GM12892 (cell line): ENCODE measurements at places on chromosomes 16 and 17.

- no peak for DNase-seq
Observed at GRCh38 chr16:76879420-76879819, 311.6 kb upstream of the MON1B start.

DNA sequence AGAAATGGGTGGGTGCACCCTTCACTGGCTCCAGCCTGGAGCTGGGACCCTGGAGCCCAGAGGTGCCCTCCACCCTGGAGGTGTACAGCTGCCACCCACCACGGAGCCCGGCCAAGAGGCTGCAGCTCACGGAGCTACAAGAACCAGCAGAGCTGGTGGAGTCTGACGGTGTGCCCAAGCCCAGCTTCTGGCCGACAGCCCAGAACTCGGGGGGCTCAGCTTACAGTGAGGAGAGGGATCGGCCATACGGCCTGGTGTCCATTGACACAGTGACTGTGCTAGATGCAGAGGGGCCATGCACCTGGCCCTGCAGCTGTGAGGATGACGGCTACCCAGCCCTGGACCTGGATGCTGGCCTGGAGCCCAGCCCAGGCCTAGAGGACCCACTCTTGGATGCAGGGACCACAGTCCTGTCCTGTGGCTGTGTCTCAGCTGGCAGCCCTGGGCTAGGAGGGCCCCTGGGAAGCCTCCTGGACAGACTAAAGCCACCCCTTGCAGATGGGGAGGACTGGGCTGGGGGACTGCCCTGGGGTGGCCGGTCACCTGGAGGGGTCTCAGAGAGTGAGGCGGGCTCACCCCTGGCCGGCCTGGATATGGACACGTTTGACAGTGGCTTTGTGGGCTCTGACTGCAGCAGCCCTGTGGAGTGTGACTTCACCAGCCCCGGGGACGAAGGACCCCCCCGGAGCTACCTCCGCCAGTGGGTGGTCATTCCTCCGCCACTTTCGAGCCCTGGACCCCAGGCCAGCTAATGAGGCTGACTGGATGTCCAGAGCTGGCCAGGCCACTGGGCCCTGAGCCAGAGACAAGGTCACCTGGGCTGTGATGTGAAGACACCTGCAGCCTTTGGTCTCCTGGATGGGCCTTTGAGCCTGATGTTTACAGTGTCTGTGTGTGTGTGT is 46.8 kb downstream of the IL21R start:
- DNase-seq, result no peak

DNA sequence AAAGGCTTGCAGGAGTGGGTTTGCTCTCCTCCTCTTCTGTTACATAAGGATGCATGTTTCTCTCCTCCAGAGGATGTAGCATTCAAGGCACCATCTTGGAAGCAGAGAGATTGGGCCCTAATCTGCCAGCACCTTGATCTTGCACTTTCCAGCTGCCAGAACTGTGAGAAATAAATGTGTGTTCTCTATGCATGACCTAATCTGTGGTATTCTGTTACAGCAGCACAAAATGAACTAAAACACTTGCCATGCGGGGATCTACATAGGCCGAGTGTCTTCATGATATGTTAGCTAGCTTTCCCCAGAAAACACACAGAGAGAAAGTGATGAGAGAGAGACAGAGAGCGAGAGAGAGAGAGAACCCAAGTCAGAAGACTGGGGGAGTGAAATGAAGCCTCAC is 273.5 kb downstream of the UTP18 start:
- no peak for DNase-seq

- no peak for DNase-seq
Observed at GRCh38 chr17:48997827-48998586, 822 bp downstream of the IGF2BP1 start.

DNA sequence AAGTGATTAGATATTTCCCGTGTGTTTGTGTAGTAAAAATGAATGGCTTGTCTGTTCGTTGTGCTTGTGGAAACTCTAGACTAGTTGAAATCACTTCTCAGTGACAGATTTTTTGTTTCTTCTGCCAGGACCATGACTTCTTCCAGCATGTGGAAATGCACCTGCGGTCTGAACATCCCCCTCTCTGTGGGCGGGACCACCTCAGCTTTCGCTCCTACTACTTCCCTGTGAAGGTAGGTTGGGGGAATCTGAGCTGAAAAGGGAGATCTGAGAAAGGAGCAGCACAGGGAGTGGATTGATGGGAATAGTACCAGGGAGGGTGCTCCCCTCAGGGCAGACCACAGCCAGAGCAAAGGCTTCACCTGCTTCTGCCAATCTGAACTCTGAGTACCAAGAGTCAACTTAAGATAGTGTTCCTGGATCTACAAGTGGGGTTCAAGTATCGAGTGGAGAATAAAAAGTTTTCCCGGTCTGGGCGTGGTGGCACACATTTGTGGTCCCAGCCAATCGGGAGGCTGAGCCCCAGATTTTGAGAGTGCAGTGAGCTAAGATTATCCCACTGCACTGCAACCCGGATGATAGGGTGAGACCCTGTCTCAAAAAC is 47.5 kb downstream of the SF3B3 start:
- no peak for DNase-seq

DNA sequence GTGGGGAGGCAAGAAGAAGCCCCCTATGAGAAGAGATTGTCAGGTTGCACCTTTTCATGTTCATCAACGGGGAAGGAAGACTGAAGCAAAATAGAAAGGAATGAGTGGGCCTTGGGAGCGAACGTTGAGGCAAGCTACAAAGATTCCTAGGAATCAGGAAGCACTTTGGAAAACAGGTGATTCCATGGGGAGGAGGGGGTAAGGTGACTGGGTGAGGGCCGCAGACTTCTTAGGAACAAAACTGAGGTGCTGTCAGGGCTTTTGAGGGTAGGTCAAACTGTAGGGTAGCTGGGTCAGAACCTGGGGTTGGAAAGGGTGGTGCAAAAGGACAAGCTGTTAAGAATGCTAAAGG is 528 bp downstream of the ITFG1 start:
- DNase-seq, result no peak

DNA sequence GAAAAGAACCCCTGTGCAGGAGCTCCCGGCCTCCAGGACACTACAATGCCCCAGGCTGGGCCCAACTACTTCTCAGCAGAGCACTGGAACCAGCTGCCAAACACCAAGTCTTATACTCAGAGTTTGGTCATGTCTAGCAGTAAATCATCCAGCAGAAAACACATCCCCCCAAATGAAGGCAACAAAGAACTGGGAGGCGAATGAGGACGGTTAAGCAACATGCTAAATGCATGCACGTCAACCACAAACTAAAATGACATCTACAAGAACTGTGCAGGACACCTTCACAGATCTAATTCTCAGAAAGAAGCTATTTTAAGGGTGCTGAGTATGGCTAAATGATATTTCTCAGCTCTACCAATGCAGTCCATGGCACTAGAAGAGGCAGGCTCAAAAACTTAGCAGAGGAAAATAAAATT is 7.6 kb upstream of the IRX5 start:
- DNase-seq, result no peak

GRCh38 chr16:57667526-57668262 is 412 bp upstream of the ADGRG3 start:
- no peak for DNase-seq

DNA sequence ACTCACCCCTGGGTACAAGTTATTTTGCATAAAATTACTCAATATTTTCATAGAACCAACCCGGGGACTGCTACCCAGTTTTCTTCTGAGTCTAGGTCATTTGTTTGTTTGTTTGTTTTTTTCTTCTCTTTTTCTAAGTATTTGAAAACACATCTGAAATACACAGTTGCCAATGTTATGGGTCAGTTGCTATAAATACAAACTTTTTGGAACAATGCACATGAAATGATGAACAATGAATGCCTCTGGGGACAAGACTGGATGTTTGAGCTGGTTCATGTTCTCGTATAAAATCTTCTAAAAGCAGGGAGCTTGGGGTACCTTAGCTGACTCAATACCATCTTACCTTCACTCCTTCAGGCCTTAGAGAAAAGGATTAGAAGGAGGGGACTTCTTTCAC is 30.5 kb downstream of the TMEM238L start:
- DNase-seq, result no peak

DNA sequence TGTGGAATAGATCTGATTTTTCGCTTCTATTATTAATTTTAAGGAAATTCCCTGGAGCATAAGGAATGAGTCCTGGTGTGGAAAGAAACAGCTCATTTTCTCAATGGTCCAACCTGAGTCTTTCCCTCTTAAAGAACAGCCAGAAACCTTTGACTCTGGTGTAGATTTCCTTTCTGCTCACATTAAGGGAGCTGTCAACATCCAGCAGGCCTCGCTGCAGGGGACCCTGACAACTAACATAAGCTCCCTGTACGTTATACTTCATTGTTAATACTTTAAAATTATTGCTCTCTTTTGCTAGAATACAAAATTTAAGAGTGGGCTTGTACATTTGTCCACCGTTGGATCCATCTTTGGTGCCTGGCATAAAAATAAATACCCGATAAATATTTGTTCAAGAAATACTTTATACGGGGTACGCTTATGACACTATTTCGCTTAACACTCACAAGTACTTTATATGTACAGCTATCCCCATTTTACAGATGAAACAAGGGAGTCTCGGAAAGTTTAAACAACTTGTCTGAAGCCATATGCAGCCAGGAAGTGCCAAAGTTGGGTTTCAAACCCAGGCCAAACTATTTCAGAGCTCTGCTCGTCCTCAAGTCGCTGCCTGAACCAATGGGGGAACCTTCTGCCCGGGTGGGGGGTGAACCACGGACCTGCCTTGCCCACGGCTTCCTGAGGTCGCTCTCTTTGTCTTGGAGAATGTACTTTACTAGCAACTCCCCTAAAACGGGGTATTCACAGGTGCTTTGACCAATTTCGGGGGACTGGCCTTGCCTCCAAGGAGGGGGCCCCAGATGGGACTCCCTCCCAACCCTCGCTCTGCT is 611 bp downstream of the SMARCE1 start:
- DNase-seq, result no peak

- DNase-seq, result no peak
Observed at GRCh38 chr16:9489835-9490467, 398.5 kb downstream of the HAPSTR1 start.

DNA sequence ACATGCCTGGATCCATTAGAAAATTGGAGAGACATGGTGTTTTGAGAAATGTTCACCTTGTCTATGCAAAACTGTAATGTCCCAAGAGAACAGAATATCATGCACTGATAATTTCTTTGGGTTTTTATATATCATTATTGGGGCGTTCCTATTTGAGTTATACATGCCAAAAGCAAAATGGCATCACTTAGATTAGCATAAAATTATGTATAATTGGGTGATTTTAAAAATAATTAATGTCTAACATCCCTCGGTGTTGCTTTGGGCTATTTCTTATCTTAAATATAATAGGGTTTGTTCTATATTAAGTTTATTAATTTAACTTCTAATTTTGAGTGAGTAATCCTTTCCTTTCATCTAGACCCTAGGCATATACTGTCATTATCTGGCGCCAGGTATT is at the start of gene KRT28:
TSS of gene KRT28 (minus strand) at position 101 of the 400 bp plus-strand sequence. CDS start at position 35, 66 bp downstream.
- DNase-seq, result no peak

- DNase-seq, result no peak
Observed at GRCh38 chr17:44941712-44942331, 5.8 kb downstream of the KIF18B start.

GRCh38 chr17:77489893-77490255 is 349.1 kb downstream of the SEC14L1 start:
- no peak for DNase-seq

GRCh38 chr16:12236589-12236988 is 260.1 kb downstream of the SNX29 start:
- no peak for DNase-seq
